ENCODE measurements at places on chromosomes 6 and 20.
A peak's percentile ranks its signal among the peaks of the same experiment; 100 is the strongest.

DNA sequence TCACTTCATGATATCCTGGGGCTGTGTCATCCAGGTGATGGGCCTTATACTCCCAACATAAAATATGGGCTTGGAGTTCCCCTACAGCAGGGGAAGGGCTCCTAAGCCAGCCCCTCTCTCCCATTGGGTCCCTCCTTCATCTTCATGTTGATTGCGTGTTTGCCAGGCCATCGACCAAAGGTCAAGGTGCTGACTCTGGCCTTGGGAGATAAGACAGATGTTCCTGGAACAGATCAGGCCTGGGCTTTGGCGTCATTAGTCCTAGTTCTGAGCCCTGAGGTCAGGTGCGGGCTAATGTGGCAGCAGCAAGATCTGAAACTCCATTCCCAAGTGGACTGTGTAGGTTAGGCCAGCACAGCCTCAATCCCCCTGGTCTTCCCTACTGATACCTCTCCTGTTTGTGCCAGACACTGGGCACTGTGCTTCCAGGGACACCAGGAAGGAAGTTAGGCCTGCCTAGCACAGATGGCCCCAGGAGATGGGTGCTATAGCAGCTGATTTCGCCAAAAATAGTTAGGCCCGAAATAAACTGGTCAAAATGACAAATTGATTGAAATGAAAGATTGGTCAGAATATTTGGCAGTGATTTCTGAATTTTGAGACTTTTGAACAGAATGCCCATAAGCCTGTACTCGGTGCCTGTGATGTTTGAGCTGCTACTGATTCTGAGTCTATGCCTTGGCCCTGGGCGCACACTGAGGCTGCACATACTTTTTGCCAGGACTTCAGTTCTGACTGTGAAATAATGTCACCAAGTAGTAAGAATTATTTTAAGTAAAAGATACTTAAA lies 28.8 kb downstream of the EPB41L1 start:
- DNase-seq = no peak

DNA sequence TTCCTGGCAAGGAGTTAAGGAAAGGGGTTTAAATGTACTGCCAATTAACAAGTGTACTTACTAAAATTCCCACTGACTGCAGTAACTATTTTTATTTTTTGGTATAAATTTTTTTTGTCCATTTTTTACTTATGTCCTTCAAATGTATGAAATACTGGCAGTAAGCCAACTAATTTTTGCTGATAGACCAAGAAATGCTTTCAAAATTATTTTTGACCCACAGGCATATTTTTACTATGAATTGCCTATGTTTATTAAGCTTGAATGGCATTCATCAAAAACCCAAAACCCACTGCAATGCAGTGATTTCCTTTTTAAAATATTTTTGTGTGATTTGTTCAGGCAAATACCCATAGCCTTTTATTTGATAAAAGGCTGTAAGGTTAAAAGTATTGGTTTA lies 560.1 kb downstream of the UTRN start:
- DNase-seq = no peak

- no peak for DNase-seq
Measured at GRCh38 chr6:56848105-56848504, 106.8 kb upstream of the BEND6 start.

- DNase-seq = no peak
Measured at GRCh38 chr20:20216941-20217340, 151.0 kb upstream of the INSM1 start.

DNA sequence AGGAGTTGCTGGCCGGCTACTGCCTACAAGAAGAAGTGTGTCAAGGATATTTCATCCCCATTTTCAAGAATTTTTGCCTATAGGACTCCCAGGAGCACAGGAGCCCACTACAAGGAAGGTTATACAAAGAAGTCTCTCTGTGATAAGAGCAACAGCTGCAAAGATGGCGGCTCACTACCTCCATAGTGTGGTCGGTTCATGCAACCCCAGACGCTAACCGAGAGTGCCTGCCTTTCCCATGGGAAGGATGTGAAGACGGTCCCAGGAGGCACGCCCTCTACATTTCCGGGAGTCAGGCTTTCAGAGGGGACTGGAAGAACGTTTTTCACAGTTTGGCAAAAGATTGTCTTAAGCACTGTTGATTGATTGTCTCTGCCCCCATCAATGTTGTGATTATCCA lies 816.3 kb downstream of the QKI start:
- no peak for DNase-seq

GRCh38 chr6:6724539-6725467 lies 136.3 kb downstream of the LY86 start:
- peak; percentile 88 for DNase-seq

DNA sequence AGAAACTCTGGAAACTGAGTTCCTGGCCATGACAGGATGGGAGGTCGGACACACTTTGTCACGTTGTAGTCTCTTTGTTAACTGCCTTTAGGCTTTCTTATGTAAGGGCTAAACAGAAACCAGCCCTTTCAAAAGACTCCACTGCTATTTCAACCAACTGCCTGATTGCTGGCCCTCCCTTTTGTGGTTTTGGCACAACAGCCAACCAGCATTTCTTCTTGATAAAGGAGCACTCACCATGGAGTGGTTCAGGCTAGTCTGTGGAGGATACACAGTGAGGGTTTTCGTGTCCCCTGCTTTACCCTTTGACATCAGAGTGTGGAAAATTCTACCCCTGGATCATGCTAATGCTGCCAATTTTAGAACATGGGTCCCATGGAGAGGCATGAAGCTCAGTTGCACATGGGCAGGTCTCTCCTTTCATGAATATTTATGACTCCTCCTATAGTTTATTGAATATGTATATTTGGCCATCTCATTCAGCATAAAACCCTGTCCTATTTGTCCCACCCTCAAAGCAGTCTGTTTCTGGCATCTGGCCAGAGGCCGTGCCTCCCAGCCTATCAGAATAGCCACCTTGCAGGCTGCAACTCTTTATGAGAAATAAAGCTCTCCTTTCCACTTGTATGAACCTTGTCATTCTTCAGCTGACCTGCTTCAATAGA lies 148.3 kb downstream of the HS3ST5 start:
- no peak for DNase-seq

DNA sequence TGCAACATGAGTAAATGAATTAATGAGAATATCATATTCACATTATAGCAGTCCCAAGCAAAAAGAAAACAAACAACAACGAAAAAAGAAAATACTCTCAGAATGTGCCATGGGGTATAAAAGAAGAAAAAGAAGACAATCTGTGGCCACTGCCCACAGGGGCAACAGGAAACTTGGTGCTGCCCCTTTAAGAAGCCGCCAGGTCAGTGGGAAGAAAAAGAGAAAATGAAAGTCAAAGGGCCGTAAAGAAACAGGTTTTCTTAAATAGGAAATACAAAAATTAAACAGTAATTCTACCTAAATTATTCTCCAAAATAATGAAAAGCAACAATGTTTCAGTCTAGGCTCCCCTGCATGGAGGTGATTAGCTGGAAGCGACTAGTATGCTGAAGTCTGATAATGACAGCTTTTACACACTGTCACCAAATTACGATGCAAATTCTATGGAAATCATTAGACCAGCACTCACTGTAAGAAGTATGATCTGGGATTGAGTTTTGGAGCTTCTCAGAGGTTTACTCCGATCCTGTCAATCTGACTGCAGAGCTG lies 23.6 kb downstream of the GMDS start:
- DNase-seq = no peak

GRCh38 chr6:102549221-102549874 lies 1155.8 kb downstream of the GRIK2 start:
- DNase-seq = no peak

DNA sequence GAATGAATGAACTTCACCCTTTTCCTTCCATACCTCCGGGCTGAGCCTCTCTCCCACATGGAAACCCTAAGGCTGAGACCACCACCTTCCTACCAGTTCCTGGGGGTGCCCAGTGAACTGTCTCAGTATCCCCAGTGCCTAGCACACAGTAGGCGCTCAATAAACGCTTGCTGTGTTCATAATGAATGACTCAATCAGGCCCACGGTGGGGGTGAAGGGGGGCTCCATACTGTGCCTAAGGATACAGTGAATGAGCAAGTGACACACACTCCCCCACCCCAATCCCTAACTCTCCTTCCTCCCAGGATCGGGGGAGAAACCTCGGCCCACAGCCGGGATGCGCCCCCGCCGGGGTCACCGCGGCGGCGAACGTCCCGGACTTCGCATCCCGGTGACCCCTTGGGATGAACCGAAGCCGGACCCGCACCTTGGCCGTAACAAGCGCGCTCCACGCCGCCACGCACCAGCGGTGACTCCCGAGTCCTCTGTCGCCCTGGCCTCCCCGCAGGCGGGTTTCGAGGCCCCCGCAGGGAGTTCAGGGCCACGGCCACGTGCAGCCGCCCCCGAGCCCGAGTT lies 592 bp downstream of the KCNG1 start:
- DNase-seq = no peak

- DNase-seq = no peak
Measured at GRCh38 chr20:47776639-47777038, 8.6 kb downstream of the SULF2 start.

DNA sequence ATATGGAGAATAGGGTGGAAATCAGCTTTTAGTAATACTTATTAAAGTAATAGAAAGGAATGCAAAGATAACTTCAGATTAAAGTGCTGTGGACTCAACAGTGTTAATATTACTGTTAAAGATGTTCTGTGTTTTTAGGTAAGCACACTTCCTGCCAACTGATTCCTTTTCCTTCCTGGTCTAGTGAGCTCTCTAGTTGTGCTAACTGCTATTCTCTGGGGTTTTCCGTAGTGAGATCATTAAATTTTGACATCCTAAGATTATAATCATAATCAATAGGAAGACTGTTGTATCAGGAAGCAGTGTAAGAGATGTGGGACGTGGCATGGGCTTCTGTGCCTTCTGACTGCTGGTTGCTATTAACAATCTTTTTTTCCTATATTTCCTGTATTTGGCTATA lies 1.2 kb upstream of the TMEM217 start:
- DNase-seq = no peak

DNA sequence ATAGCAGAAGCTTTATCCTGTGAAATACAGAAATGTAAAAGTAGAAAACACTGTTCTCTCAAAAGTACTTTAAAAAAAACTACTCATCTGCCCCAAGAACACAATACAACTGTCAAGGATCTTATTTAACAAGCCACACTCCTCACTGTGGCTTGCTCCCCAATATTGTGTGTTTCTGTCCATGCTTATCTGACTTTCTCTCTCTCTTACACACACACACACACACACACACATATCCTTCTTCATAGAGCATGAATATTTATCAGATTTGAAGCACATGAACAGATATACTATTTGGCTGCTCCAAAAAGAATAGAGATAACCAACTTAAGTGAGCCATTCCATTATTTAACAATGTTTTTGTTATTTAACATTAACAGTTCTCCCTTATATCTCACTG lies 3.6 kb upstream of the PHIP start:
- no peak for DNase-seq

DNA sequence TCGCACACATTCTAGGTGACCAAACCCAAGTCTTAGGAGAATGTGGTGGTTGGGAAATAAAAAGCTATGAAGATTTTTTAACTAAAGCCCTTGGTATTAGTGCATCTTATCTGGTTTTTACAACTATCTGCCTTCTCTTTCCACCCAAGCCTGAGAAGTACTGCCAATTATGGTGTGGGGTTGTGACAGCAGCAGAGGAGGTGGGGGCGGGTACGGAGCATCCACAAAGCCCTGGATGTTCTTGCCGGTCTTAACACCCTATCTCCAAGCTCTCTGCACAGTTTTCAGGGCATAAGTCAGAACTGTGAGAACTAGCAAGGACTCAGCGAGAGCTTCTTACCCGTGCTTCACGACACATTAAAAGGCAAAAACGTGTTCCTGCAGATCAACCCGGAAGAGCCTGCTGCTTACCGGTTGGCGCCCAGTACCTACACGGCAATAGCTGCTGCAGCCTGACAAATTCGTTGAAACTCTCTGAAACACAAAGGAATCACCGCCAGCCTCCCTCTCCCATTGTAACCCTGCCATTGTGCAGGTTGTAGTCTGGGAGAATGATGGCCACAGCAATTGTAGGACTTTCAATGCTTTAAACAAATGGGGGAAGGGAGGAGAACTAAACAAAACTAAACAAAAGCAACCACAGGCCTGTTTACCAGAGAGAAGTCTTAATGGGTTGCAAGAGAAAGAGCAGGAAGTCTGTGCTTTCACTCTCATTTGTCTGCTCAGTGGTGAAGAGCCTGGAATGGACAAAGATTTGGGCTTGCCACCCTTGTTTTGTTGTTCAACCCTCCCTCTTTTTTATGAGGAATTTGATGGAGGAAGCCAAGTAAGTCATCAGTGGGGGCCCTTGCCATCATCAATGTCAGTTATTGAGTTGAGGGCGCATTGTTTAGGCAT lies 461.0 kb upstream of the JARID2 start:
- DNase-seq = no peak

GRCh38 chr6:193773-194310 lies 98.4 kb upstream of the DUSP22 start:
- no peak for DNase-seq

- no peak for DNase-seq
Measured at GRCh38 chr20:51500936-51501335, 41.6 kb downstream of the NFATC2 start.

- DNase-seq = no peak
Measured at GRCh38 chr6:12047304-12047703, 35.2 kb downstream of the HIVEP1 start.

GRCh38 chr6:83051377-83052172 lies 14.1 kb downstream of the UBE3D start:
- no peak for DNase-seq

- no peak for DNase-seq
Measured at GRCh38 chr20:23647346-23647745, 9.6 kb upstream of the CST3 start.

- no peak for DNase-seq
Measured at GRCh38 chr6:40506954-40507353, 80.2 kb downstream of the LRFN2 start.

GRCh38 chr20:44081476-44081875 lies 105.5 kb downstream of the JPH2 start:
- DNase-seq = no peak

- DNase-seq = no peak
Measured at GRCh38 chr6:819122-819521, 126.2 kb upstream of the EXOC2 start.

DNA sequence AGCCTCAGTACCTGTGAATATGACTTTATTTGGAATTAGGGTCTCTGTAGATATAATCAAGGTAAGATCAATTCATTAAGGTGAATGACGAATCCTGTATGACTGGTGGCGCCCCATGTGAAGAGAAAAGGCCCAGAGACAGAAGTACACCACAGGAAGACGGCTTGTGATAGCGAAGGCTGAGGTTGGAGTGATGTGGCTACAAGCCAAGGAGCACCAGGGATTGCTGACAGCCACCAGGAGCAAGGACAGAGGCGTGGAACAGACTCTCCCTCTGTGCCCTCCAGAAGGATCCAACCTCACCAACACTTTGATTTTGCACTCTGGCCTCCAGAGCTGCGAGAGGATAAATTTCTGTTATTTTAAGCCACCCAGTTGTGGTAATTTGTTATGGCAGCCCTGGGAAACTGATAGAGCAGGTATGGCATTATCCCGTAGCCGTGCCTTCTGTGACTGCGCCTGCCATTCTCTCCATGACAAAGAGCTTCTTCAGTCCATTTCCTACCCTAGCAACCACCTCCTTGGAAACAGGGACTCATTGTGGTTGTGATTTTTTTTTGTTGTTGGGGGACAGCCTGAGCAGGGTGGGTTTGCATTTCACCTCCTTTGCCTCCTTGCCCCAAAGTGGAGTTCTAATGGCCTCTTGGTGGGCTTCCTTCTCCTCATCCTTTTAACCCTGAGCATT lies 29.6 kb downstream of the PTK7 start:
- peak; percentile 27 for DNase-seq

Measured in right forelimb (tissue), 1 donor.